ENCODE measurements at places on chromosomes 2 and 18. TPM values are rescaled to one million over a fixed set of nuclear protein-coding genes. Genes with fewer than 3 reads are reported as not detected.

Gene RUFY4
- 0.05 TPM for total RNA-seq

DNA sequence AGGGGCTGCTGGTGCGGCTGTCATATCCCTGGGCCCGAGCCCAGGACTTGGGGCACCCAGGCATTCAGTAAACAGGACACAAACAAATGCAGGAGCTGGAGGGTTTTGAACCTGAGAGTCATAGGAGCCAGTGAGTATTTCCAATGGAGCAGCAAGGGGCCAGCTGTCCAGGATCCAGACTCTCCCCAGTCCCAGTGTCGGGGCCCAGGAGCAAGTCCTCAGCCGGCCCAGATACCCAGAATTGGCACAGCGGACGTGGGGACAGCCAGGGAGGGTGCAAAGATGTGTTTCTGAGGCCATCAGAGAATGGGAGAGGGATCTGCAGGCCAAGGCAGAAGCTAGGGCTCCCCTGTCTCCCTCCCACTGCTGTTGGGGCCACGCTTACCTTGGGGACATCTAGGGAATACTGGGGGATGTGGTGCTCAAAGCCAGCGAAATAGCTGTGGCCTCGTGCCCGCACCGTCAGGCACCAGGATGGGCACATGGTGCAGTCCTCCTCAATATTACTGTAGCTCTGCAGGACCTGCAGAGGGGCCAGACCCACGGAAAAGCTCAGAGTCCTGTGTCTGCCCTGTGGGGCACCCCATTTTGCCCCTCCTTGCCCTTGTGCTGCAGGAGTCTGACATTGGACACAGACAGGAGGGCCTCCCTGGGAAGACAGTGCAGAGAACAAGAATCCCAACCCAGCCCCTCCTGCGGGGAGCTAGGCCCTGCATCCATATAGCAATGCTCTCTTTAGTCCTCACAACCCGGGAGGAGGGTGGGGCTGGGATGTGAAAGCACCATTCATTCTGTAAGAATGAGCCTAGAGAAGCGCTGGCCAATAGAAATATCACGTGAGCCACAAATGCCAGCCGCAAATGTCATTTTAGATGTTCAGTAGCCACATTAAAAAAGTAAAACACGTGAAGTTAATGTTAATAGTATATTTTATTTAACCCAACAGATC is 15.4 kb downstream of the CFAP65 start:
- no peaks in the 10 kb centered on the region for H3K36me3 ChIP-seq
- no peak for DNase-seq

DNA sequence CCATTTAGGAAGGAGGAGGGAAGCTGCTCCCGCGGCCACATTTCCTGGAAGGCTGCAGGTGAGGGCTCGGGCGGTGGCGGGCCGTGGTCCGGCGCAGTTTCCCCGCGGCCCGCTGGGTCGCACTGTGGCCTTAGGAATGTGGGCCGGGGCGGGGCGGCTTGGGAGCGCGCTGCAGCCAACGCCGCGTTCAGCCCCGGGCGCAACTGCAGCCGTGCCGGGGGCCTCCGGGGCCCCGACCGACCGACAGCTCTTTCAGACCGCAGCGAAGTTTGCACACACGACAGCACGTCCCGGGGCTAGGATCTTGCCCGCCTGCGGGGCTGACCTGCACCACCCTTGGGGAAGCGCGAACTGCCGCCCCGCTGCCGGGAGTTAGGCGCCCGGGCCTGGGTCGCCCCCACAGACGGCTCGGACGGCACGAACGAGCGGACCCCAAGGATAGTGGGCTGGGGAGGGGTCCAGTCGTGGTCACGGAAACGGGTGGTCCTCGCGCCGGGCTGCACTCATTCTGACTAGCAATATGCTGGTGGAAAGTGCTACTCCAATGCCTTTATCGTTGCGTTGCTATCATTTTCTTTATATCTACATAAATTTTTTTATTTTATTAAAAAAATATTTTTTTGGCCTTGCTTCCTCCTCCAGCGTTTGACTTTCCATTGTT is 69.9 kb upstream of the DLX2 start:
- H3K27ac ChIP-seq = no peak overlapping the region
- no peaks in the 10 kb centered on the region for H3K36me3 ChIP-seq
- H3K4me3 ChIP-seq = peak overlapping the region; percentile 43
- H3K27me3 ChIP-seq = no peaks in the 10 kb centered on the region

Gene ASTL
- not detected for total RNA-seq

DNA sequence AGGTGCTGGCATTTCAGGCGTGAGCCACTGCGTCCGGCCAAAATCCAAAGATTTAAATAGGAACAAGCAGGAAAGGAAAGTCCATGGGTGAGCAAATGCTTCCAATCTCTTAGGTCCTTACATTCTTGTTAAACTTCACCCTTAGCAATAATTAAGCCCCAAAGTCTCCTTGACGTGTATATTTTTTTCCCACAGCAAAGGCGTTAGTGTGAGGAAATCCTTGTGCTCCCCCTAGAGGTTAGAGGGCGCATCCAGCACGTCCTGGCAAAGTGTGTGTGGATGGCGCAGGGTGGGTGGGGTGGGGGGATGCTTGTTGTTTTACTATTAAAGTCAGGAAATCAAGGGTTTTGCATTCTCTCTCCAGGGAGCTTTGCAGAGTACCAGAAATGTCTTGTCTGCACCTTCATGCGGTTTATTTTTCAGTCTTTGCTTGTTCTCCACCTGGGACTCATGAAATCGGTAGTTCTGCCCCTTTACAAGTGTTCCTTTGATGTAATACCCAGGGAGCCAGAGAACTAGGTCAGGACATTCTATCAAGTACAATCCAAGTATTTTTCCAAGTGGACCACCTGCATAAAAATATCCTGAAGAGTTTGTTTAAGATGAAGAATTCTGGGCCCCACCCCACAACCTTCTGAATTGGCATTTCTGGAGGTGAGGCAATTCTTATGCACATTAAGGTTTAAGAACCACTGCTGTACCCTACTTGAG is 22.2 kb upstream of the ITSN2 start:
- H3K4me1 ChIP-seq = no peaks in the 10 kb centered on the region
- H3K4me3 ChIP-seq = no peak overlapping the region
- no peak overlapping the region for H3K27ac ChIP-seq
- no peaks in the 10 kb centered on the region for H3K36me3 ChIP-seq
- DNase-seq = no peak

Gene AKAIN1
- total RNA-seq = 0.75 TPM

DNA sequence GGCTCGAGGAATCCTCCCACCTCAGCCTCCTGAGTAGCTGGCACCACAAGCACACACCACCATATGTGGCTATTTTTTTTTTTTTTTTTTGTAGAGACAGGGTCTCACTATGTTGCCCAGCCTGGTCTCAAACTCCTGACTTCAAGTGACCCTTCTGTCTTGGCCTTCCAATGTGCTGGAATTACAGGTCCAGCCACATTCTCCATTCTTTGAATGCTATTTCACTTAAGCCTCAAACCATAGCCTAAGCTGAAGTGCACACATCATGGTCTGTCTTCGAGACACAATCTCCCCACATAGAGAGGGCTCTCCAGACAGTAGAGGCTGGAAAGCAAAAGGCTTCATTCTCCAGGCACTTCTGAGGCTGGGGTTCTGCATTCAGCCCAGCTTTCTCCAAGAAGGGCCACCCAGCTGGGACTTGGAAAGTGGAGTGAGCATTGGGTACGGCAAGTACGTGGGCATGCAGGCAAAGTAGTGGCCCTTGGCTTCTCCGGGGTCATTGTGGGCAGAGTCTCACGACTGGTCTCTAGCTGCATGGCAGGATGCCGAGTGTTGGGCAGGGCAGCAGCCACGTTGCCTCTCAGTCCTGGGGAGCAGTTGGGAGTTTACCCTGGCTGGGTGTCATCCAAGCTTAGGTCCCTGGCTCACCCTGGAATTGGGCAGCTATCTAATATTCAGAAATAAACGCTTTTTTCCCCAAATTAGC is 78.2 kb upstream of the SMAD7 start:
- no peak overlapping the region for H3K27ac ChIP-seq
- H3K4me1 ChIP-seq = no peaks in the 10 kb centered on the region
- no peaks in the 10 kb centered on the region for H3K36me3 ChIP-seq

DNA sequence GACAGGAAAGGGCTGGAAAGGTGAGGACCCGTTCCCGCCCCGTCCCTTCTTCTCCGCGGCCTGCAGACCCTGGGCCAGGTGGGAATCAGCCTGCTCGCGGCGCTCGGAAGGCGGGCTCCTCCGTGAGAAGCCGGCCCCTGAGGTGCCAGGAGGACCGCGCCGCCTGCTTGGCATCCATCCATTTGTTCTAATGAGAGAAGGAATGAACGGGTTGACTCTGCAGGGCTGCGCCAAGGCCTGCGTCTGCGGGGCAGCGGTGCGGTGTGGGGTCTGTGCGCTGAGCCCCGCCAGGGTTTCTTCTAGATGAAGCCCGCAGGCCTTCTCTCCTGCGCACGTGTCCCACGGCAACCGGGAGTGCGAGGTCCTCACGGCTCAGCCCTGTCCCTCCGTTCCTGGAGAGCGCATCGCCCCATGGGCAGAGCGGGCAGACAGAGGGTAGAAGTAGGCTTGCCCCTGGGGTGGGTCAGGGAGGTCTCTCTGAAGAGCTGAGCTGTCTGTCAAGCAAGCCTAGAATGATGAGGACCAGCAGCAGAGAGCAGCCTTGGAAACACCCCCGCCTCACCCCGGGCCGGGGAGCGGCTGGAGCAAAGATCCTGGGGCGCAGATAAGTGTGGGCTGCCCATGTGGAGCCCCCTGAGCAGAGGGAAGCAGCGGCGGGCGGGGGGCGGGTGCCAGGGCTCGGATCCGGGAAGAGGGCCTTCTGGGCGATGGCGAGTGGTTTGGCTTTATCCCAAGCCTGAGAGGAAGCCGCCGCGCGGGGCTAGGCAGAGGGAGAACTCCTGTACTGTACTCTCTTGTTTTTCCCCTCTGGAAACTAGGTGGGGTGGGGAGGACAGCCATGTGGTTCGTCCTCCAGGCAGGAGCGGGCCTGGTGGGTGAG is 27.9 kb upstream of the HS6ST1 start:
- H3K36me3 ChIP-seq = no peaks in the 10 kb centered on the region
- no peak for DNase-seq
- H3K27ac ChIP-seq = no peak overlapping the region

DNA sequence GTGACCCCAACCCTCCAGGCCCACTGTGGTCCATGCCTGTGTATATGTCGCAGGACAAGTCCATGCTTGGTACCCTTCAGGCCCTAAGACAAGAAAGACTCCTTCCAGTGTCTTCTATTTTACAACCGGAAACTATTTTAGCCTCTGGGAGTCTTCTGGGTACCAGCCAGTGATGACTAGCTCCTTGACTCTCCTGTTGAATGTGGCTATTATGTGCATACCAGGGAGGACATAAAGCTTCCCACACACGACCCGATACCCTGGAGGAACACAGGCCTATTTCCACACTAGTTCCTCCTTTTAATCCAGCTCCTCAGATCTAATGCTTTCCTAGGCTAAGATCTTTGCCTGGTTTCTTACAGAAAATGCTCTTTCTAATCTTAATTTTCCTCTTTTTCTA is 178.1 kb downstream of the NCKAP5 start:
- H3K4me1 ChIP-seq = no peaks in the 10 kb centered on the region
- H3K36me3 ChIP-seq = no peaks in the 10 kb centered on the region
- no peaks in the 10 kb centered on the region for H3K27me3 ChIP-seq
- no peak overlapping the region for H3K27ac ChIP-seq
- no peak overlapping the region for H3K4me3 ChIP-seq

DNA sequence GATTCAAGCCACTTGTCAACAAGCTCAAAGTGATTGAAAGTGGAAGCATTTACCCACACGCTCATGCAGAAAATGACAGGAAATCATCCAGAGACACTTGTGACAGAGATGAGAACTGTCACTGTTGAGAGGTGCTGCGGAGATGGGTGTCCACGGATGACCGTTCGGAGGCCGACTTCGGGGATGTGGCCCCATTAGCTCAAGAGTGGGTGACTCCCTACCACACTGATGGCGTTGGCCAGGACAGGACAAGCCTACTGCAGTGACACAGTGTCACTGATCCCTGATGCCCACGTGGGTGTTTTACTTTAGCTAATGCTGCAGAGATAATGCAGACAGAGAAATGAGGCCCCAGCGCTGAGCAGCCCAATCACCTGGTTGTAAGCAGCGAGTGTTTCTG is 81.5 kb upstream of the YWHAQ start:
- H3K4me1 ChIP-seq = no peaks in the 10 kb centered on the region
- H3K27me3 ChIP-seq = no peaks in the 10 kb centered on the region
- no peaks in the 10 kb centered on the region for H3K36me3 ChIP-seq
- no peak for DNase-seq
- H3K4me3 ChIP-seq = no peak overlapping the region
- H3K27ac ChIP-seq = no peak overlapping the region

Gene SPATA3
- total RNA-seq = not detected

Gene IL1R2
- total RNA-seq = 28.2 TPM

Gene MGAT4A
- 7.5 TPM for total RNA-seq

GRCh38 chr2:29000481-29000880 is 19.4 kb downstream of the TOGARAM2 start:
- H3K36me3 ChIP-seq = no peaks in the 10 kb centered on the region
- no peak overlapping the region for H3K27ac ChIP-seq
- DNase-seq = no peak

GRCh38 chr2:127486247-127487058 is 39.8 kb downstream of the IWS1 start:
- peaks cover 73% of the 10 kb centered on the region for H3K36me3 ChIP-seq
- H3K4me3 ChIP-seq = no peak overlapping the region
- H3K27ac ChIP-seq = no peak overlapping the region

Gene AFG3L2
- total RNA-seq = 30.3 TPM

GRCh38 chr2:218792433-218792832 is 10.5 kb downstream of the CYP27A1 start:
- H3K27me3 ChIP-seq = no peaks in the 10 kb centered on the region
- H3K27ac ChIP-seq = no peak overlapping the region
- H3K4me3 ChIP-seq = no peak overlapping the region
- no peak for DNase-seq

- H3K27me3 ChIP-seq = no peaks in the 10 kb centered on the region
- H3K4me1 ChIP-seq = no peaks in the 10 kb centered on the region
- H3K27ac ChIP-seq = no peak overlapping the region
- no peak overlapping the region for H3K4me3 ChIP-seq
- DNase-seq = no peak
- no peaks in the 10 kb centered on the region for H3K36me3 ChIP-seq
Measured at GRCh38 chr2:31075431-31075830, 62.8 kb downstream of the GALNT14 start.

DNA sequence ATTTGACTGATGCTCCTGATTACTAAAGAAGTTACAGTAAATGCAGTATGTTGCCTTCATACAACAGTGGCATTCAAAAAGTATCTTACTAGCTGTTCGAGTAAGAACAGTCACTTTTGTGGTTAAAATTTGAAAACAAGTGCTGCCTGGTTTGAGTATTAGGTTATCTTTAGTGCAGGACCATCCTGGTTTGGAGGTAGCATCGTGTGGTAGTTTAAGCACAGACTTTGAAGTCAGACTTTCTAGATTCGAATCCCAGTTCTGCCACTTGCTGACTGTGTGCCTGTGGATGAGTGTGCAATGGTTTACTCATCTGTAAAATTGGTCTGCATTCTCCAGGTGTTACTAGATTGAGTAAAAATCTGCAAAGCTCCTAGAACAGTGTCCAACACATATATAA is 96.8 kb downstream of the SGPP2 start:
- DNase-seq = no peak
- H3K4me3 ChIP-seq = no peak overlapping the region
- H3K36me3 ChIP-seq = no peaks in the 10 kb centered on the region
- no peaks in the 10 kb centered on the region for H3K27me3 ChIP-seq

- no peak overlapping the region for H3K4me3 ChIP-seq
- H3K36me3 ChIP-seq = no peaks in the 10 kb centered on the region
- H3K27ac ChIP-seq = no peak overlapping the region
- H3K4me1 ChIP-seq = no peaks in the 10 kb centered on the region
Measured at GRCh38 chr18:51655327-51655698, 457.8 kb upstream of the MEX3C start.

All from liver (tissue), 10 donors.